Osteocyte (in vitro differentiated cells): ENCODE measurements at places on chromosomes 1 and 21. TPM values are rescaled to one million over a fixed set of nuclear protein-coding genes. Genes with fewer than 3 reads are reported as not detected.

GRCh38 chr1:229283183-229283611 is 12.3 kb downstream of the RAB4A start:
- no peak for DNase-seq

GRCh38 chr21:29616209-29616751 is 317.6 kb downstream of the BACH1 start:
- no peak for DNase-seq

- no peak for DNase-seq
These were observed 341.8 kb downstream of the LMX1A start for GRCh38 chr1:165014753-165015152.

DNA sequence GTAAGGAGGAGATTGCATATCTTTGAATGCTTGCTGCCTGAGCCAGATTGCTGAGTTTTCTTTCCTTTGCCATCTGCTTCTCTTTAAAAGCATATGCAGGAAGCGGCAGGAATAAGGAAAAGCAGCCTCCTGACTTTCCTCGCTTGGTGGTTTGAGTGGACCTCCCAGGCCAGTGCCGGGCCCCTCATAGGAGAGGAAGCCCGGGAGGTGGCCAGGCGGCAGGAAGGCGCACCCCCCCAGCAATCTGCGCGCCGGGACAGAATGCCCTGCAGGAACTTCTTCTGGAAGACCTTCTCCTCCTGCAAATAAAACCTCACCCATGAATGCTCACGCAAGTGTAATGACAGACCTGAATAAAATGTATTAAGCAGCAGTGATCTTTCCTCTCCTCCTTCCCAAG is 1.5 kb downstream of the CORT start:
- DNase-seq: peak; percentile 85

DNA sequence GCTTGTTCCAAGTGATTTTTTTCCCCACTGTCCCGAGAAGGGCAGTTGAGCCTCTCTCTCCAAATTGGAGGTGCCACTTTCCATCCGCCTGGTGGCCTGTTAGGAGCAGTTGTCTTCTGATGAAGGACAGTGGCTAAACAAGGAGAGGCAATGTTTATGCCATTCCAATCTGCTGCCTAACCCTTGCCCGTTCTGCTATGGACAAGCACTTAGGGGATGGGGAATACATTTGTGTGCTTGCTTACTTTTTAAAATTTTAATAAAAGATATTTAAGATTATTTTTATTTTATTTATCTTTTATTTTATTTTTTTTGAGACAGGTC is 12.0 kb downstream of the COQ8A start:
- no peak for DNase-seq

- peak; percentile 76 for DNase-seq
These were observed 1.6 kb downstream of the SYT2 start for GRCh38 chr1:202708456-202709275.

DNA sequence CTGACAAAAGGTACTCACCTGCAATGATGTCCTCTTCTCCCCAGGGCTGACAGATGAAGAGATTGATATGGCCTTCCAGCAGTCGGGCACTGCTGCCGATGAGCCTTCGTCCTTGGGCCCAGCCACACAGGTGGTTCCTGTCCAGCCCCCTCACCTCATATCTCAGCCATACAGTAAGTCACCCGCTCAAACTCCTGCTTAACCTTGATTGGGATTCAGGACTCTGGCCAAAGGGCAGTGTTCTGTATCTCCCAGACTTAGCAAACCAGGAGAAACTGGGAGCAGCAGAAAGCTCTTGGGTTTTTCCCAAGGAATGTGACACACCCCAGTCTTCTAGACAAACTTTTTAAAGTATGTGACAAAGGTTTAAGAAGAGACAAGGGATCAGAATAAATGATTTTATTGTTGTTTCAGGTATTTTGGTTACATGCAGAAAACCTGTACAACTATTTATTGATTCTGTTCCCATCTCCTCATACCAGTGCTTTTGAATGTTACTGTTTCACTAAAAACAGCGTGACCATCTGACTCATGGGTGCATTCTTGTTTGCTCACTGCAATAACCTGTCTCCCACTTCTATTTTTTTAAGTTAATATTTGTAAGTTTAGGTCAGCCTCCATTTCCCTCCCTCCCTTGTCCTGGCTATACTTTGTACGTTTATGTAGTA is 124.6 kb downstream of the PEX14 start:
- DNase-seq: no peak

- no peak for DNase-seq
These were observed 10.6 kb downstream of the RHBG start for GRCh38 chr1:156379420-156380165.

DNA sequence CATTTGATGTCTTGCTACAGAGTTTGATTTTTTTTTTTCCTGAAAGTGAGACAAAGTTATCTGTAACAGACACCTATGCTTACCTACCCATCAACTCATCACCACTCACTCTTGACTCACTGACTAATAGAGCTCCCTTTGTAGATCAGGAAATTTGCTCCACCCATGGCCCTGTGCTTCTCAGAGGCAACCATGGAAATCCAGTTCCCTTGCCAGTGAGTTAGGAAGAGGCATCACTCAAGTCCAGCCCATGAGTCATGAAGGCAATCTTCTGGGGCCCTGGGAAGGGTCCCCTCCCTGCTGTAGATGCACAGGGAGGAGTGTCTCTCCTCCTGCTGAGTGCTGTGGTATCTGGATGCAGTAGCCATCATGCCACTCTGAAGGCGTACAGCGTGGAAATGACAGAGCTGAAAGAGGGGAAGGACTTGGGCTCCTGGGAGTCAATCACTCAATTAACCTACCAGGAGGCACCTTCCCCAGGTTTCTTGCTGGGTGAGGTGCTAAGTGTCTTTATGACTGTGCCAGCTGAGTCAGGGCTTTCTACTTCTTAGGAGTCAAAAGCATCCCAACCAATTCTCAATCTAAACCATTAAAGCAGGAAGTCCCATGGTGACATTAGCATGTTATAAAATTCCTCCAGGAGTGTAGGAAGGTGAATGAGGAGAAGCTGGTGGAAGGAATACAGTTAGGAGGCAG is 56.1 kb downstream of the DNTTIP2 start:
- no peak for DNase-seq

DNA sequence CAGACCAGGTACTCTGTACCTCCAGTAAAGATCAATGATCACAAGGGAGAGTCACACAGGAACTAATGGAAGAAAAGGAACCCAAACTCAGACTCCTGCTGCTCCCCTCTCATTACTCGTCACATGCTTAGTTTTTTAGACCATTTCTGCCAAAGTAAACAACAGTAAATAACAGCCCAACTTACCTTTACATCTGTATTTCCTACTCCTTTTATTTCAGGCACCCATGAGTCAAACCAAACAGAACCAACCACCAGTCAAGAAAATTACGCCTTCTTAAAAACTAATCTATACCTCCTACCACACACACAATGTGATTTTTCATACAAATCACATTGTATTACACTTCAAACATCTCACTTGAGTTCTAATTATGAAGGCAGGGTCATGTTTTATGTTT is 61.4 kb upstream of the HTR1D start:
- no peak for DNase-seq

FAM3B gene
- total RNA-seq: not detected in 2 replicates

C4BPB gene
- not detected in 2 replicates for total RNA-seq

HEYL gene
- 1.3 and 1.4 TPM in 2 replicates for total RNA-seq
